ENCODE measurements at places on chromosomes 5 and 9.

DNA sequence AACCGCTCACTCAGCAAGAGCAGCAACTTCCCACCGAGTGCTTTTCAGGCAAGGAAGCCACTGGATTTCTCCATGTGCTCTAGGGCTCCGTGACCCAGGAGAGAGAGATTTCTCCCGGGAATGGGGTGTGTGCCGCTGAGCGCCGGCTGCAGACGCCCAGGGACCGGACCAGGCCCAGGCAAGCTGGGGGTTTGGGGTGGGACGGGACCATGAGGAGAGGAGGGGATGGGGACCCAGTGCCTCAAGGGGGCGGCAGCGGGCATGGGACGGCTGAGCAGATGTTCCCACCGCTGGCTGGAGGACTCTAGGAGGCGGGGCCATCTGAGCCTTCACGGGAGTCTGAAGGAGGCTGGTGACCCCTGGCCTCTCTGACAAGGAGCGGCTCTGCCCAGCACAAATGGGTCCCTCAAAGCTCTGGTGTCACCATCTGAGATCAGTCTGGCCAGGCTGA is 8.5 kb downstream of the LCN9 start:
- DNase-seq, result no peak

- DNase-seq, result no peak
Observed at GRCh38 chr9:1404940-1405339, 354.8 kb downstream of the DMRT2 start.

GRCh38 chr9:137156567-137157375 is 13.1 kb downstream of the LRRC26 start:
- DNase-seq, result no peak

DNA sequence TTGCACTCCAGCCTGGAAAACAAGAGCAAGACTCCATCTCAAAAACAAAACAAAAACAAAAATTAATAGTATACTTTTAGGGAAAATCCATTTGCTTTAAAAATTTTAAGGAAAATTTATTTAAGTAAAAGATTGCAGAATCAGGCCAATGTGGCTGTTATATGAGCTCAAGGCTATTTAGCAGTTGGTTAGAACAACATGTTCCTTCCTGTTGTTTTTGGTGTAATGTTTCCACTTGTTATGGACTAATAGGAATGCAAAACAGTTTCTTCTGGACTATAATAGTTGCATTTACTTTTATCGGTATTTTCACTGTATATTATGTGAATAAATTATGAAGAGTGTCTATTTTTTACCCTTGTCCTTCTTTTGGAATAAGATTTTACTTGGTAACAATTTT is 3.0 kb upstream of the CDC42SE2 start:
- DNase-seq, result no peak

DNA sequence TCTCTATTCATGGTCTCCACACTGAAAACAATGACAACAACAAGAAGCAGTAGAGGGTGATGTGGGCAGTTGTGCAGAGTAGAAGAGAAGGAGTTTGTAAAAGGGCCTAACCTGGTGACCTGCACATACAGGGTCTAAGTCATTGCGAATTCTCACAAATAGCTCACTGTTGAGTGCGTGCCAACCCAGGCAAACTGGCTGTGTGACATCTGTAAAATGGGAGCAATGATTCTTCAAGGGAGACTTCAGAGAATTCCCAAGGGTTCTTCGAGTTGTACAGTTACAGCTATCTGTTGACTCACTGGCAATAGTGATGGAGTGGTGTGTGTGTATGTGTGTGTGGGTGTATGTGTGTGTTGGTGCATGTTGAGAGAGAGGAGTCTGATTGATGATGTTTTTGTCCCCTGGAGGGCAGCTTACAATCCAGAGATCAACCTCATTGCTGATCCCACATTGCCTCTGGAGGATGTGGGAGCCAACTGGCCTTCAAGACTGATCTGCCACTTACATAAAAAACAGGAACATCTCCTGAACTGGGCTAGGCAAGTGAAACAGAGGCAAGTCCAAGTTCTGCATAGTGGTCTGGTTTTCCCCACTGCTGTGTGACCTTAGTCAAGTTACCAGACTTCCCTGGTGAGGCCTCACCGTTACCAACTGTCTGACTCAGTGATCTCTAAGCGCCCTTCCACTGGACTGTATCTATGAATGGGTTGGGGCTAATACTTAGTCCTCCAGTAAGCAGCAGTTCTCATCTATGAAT is 3.2 kb downstream of the FAT2 start:
- DNase-seq, result no peak

DNA sequence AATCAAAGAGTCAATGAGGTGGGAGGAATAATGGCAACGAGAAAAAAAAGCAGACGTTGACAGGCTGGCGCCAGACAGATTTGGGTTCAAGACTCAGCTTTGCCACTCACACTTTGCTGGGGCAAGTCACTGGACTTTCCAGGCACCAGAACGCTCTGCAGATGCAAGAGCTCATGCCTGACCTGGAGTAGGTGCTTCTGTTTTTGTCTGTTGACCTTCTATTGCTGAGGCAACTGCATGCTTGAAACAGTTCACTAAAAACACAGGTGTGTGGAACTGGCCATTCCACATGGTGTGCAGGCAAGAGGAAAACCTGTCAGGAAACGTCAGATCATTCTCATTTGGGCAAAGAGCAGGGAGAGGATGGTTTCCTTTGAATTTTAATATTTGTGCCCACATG is 161.2 kb upstream of the SMIM23 start:
- DNase-seq, result no peak

- no peak for DNase-seq
Observed at GRCh38 chr5:131814990-131815389, 18.2 kb upstream of the FNIP1 start.

DNA sequence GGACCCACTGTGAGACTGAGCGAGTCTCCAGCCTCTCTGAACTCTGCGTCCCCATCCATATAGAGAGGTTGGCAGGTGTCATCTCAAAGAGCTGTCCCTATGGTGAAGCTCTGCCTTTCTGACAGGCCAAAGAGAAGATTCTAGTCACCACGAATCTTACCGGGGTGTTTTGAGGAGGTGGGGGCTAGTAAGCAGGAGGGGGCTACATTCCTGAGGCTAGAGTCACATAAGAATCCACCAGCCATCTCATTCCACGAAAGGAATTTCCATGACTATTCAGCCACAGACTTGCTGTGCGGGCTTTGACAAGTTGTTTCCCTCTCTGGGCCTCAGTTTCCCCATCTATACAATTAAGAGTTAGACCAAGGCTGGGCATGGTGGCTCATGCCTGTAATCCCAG is 16.3 kb downstream of the PDGFRB start:
- DNase-seq, result no peak

DNA sequence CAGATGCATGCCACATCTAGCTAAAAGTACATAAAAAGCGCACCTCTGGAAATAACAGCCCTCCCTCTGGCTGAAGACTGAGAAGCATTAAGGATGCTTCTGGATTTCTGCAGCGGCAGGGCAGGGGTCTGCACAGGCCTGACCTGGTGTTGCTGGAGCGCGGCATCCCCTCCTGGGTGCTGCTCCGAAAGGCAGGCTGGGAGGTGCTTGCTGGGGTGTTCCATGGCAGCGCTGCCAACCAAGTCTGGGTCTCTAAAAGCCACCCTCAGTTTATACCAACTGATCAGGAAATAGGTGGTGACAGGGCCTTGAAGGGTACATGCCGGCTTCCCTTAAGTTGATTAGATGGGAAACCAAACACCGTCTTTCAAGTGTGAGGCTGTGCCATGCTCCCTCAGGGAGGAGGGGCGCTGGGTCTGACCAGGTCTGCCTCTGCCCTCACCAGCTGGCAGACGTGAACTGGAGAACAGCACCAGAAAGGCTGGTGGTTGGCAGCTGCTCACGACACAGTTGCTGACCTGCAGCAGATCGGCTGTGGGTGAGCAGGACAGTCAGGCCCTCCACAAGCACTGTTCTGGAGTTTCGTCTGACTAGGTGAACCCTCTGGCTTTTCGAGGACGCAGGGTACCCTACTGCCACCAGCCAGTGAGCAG is 81.6 kb downstream of the DAP start:
- no peak for DNase-seq

DNA sequence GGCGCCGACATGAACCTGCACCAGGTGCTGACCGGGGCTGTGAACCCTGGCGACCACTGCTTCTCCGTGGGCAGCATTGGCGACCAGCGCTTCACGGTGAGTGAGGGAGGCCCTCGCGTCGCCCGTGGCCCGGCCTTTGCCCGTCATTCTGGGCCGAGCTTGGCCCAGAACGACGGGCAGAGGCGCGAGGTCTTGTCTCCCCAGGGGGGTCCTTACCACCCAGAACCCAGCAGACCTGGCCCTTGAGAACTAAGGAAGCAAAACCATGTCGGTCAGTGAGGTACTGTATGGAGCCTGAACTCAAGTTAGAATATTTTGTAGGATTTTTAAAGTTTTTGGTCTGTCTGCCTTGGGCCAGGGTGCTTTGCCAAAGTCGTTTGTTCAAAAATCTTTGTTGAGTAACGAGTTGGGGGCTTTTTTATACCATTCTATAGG is 691 bp downstream of the DMXL1 start:
- DNase-seq, result peak; percentile 8

DNA sequence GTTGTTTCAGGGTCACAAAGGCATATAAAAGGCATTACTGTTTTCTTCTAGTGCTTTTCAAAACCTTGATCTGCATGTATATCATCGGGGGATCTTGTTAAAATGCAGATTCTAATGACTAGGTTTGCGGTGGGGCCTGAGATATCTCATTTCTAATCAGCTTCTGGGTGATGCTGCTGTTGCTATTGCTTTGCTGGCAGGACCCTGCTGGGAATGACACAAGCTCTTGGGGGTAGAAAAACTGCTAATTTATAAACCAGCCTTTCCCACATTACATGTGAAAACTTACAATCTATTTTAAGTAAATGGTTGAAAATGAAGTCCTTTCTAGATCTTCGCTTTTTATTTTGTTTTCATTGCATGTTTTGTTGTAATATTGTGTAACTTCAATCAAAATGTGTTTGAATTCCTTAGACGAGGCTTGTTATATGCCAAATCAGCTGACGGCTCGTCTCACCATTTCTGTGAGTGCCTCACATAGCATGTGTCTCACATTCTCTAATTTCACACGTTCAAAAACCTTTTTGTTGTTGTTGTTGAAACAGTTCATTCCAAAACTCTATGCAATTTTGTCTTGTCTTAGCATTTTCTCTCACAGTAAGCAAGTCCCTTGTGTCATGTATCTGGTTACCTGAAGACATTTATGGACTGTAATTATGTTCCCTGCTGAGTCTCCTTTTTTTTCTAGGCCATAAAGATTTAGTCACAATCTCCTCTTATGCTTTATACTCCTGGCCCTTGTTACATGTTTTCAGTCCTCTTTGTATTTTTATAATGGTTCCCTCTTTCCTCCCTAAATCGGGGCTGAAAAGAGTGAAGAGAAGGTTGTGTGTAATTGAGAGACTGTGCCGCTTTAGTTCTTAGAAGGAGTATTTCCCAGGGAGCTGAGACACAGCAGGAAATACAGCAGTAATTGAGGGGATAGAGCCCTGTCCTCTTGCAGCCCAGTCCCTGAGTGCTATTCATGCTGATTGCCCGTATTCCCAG is 521.0 kb upstream of the SEMA6A start:
- DNase-seq, result no peak

- DNase-seq, result no peak
Observed at GRCh38 chr9:112699230-112699629, 18.7 kb downstream of the INIP start.

GRCh38 chr5:119276978-119277377 is 78.8 kb upstream of the TNFAIP8 start:
- no peak for DNase-seq

DNA sequence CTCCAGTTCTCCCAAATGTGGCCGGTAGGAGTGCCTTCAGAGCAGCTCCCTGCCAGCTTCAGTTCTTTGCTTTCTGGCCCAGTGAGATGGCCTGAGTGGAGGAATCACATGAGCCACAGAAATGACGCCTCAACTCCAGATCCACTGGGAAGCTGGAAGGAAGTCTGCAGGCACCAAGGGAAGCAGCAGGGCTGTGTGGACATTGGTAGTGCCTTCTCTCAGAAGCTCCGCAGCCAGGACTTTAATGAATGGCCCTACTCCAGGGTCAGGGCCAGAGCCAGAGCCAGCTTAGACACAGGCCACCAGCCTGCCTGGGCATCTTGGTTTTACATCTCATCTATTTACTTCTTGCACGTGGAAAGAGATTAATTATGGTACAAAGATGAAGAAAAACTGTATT is 12.0 kb upstream of the PSMB7 start:
- DNase-seq, result no peak
